ENCODE measurements at places on chromosomes 1 and 21. TPM values are rescaled to one million over a fixed set of nuclear protein-coding genes. Genes with fewer than 3 reads are reported as not detected.

The PTGER3 gene
- total RNA-seq = 51.1 TPM

DNA sequence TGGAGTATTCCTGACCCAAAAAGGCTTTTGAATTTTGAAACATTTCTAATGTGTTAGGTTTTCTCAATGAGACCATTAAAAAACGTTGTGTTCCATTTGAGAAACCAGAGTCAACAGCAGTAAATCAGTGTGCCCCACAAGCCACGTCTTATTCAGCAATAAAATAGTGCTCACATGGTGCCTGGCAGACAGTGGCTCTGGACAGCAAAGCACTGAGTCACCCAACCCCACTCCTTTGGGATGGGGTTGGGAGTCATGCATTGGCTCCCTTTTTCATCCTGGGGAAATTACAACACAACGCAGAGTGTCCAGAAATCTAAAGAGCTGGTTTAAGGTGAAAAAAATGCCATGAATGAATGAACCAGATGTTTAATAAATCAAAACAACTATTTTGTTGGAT, 46.5 kb downstream of the KCNJ15 start:
- H3K4me1 ChIP-seq = no peaks in the 10 kb centered on the region
- H3K27me3 ChIP-seq = no peaks in the 10 kb centered on the region
- H3K36me3 ChIP-seq = no peaks in the 10 kb centered on the region

DNA sequence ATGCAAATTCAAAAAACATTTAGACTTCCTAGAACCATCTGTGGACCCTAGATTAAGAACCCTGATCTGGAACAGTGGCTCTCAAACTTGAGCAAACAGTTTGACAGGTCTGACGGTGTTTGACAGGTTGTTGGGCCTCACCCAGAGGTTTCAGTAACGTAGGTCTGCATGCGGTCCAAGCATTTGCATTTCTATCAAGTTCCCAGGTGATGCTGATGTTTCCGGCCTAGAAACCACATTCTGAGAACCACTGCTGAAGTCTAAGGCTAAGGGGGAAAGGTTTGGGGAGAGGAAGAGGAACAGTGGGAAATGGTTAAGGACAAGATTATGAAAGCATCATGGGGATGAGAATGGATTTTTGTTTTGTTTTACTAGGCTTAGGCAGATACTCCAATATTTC, 48.6 kb downstream of the MDM4 start:
- no peaks in the 10 kb centered on the region for H3K4me1 ChIP-seq
- no peaks in the 10 kb centered on the region for H3K36me3 ChIP-seq
- H3K27ac ChIP-seq = no peak overlapping the region

GRCh38 chr1:64327119-64327518, 123.7 kb downstream of the UBE2U start:
- no peaks in the 10 kb centered on the region for H3K4me1 ChIP-seq
- H3K27ac ChIP-seq = no peak overlapping the region
- H3K27me3 ChIP-seq = no peaks in the 10 kb centered on the region
- H3K4me3 ChIP-seq = no peak overlapping the region
- no peak for DNase-seq

The CATSPERE gene
- 5.5 TPM for total RNA-seq

The CELA3A gene
- not detected for total RNA-seq

- H3K27ac ChIP-seq = no peak overlapping the region
- no peaks in the 10 kb centered on the region for H3K4me1 ChIP-seq
- H3K27me3 ChIP-seq = no peaks in the 10 kb centered on the region
Observed at GRCh38 chr1:75423616-75424015, 187.3 kb downstream of the SLC44A5 start.

The CFHR1 gene
- 0.41 TPM for total RNA-seq

The PTBP2 gene
- 32.3 TPM for total RNA-seq

The EIF2D gene
- total RNA-seq = 50.3 TPM

The SPAG17 gene
- total RNA-seq = not detected

- H3K4me3 ChIP-seq = no peak overlapping the region
Observed at GRCh38 chr1:11434501-11434900, 44.5 kb upstream of the DISP3 start.

The COQ8A gene
- 22.8 TPM for total RNA-seq

DNA sequence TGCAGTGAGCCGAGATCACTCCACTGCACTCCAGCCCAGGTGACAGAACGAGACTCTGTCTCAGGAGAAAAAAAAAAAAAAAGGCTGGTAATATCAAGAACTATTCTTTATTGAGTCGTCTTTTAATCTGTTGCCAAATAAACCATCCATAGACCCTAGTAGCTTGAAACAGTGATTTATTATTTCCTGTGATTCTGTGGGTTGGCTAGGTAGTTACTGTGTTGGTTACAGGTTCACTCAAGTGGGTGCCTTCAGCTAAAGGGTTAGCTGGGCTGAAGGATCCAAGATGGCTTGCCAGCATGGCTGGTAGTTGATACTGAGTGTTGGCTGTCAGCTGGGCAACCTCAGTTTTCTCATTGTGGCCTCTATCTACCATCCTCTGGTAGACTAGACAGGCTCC, 9.2 kb downstream of the TLCD4 start:
- H3K4me3 ChIP-seq = no peak overlapping the region
- no peaks in the 10 kb centered on the region for H3K36me3 ChIP-seq
- no peaks in the 10 kb centered on the region for H3K27me3 ChIP-seq
- no peak for DNase-seq

The USF1 gene
- 71.8 TPM for total RNA-seq

DNA sequence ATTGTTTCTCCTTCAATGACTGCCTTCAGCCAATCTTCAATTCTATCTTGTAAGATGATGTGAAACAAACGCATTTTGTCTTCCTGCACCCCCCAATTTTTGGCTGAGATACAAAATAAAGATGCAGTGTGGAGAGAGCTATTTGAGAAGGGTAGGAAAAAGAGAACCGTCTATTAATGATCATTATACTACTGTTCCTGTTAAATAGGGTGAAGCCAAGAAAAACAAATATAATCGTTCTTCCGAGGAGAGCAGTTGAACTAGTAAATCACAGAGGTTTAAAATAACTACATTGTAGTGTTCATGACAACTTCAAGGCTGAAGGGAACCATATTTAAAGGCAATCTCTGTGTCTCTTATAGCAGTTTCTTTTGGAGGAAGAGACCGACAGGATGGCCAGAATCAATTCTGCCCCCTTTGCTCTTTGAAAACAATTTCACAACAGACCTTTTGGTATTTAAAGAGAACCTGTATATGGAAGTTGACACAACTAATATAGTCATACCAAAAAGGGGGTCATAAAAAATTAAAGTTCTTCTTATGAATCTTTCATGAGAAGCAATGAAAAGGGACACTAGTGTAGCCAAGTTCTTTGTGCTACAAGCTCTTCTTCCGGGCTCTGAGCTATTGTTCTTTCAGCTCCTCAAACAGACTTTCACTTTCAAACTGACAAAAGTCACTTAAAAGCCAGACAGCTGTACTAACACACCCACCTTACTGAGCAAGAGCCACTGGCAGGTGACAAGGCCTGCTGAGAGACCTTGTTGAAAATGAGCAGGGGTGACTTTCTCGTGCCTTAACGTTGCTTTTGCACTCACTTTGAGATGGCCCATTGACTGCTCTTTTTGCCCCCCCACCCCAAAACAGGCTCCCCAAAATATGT, 30.9 kb downstream of the PROX1 start:
- DNase-seq = no peak
- H3K4me3 ChIP-seq = no peak overlapping the region
- H3K4me1 ChIP-seq = no peaks in the 10 kb centered on the region
- H3K27ac ChIP-seq = no peak overlapping the region

The CELA3B gene
- not detected for total RNA-seq

DNA sequence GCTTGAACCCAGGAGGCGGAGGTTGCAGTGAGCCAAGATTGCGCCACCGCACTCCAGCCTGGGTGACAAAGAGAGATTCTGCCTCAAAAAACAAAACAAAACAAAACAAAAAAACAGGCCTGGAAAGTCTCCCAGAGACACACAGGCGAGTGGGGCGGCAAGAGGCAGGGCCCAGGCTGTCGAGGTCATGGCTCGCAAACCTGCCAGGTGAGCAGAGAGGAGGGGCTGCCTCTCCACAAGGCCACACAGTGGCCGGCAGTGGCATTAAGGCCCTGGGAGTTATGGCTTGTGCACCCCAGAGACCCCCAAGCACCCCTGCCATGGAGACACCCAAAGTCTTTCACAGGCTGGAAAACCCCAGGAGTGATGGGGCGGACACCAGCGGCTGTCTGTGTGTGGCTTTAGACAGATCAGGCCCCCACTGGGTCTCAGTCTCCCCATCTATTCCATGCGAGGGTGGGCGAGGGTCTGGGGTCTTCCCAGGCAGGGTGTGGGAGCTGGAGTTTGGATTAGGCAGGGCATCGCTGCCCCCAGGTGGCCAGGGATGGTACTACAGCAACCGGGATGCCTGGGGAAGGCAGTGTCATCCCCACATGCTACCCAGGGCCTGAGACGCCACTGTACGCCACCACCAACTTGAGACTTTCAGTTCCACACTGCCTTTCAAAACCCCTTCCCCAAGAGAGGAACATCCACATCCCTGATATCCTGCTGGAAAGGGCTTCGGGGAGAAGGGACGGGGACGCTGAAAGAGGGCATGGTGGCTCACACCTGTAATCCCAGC, 7.3 kb upstream of the CTRC start:
- no peaks in the 10 kb centered on the region for H3K36me3 ChIP-seq
- DNase-seq = peak; percentile 61
- H3K27me3 ChIP-seq = no peaks in the 10 kb centered on the region
- H3K27ac ChIP-seq = no peak overlapping the region

GRCh38 chr1:167373986-167374385, 144.3 kb downstream of the CD247 start:
- no peak overlapping the region for H3K4me3 ChIP-seq
- no peaks in the 10 kb centered on the region for H3K27me3 ChIP-seq
- DNase-seq = no peak
- H3K27ac ChIP-seq = no peak overlapping the region

DNA sequence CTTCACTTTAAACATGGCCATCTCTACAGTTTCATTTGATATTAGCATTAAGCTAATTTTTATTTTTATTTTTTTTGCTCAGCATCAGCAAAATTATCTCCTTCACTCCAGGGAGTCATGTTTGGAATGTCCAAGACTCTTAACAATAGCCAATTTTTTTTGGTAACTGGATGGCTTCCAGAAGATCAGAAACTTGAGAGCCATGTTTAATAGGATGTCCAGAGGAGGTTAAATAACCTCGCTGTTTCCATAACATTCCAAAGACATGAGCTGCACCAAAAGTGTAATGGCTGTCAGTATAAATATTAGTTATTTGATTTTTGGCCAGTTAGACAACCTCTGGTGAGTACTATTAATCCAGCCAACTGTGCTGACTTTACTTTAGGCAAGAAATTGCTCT, 80.7 kb downstream of the DNTTIP2 start:
- H3K27me3 ChIP-seq = no peaks in the 10 kb centered on the region
- no peaks in the 10 kb centered on the region for H3K36me3 ChIP-seq
- no peaks in the 10 kb centered on the region for H3K4me1 ChIP-seq
- no peak overlapping the region for H3K27ac ChIP-seq
- H3K4me3 ChIP-seq = no peak overlapping the region

GRCh38 chr1:178543290-178543607, 30.3 kb downstream of the TEX35 start:
- peak overlapping the region; percentile 75 for H3K4me3 ChIP-seq
- DNase-seq = no peak
- no peaks in the 10 kb centered on the region for H3K4me1 ChIP-seq
- H3K36me3 ChIP-seq = no peaks in the 10 kb centered on the region

GRCh38 chr1:20958430-20958829, 171.3 kb upstream of the HP1BP3 start:
- no peaks in the 10 kb centered on the region for H3K27me3 ChIP-seq
- no peaks in the 10 kb centered on the region for H3K4me1 ChIP-seq
- no peak overlapping the region for H3K27ac ChIP-seq
- no peak overlapping the region for H3K4me3 ChIP-seq
- no peak for DNase-seq

GRCh38 chr1:45033356-45033755, 21.3 kb downstream of the UROD start:
- no peak overlapping the region for H3K27ac ChIP-seq
- DNase-seq = no peak
- H3K36me3 ChIP-seq = no peaks in the 10 kb centered on the region

All from uterus (tissue), 4 donors.